ENCODE measurements at places on chromosomes 1 and 21.

GRCh38 chr1:9248341-9249262 lies 14.0 kb downstream of the H6PD start:
- no peak for DNase-seq

- no peak for DNase-seq
These were observed 70.6 kb downstream of the PTBP2 start for GRCh38 chr1:96792220-96792619.

DNA sequence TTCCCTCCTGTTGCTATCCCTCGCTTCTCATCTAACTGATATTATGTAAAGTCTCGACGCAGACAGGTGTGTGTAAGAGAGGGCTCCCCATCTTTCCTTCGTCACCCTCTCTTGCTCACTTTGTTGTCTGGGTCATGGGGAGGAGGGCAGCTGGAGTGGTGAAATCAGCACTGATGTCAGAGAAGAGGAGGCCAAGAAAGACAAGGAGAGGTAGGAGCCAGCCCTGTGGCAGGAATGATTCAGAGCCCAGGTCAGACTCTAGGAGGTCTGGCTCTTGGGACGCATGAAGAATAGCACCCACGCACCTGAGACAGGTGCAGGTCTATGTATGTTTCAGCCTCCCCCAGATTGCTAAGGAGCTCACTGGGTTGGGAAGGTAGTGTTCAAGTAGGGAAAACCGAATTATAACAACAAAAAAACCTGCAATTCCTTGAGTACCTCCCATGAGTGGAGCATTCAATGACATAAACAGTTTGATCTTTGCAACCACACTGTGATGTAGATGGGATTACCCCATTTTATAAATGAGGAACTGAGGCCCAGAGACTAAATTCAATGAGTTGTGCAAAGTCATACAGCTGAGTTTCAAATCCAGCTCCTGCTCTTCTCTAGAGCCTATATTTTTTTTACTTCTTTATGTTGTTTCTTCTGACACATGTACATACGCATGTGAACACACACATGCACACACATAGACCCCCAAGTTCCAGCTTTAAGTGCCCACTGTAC lies 10.4 kb downstream of the NUAK2 start:
- no peak for DNase-seq

DNA sequence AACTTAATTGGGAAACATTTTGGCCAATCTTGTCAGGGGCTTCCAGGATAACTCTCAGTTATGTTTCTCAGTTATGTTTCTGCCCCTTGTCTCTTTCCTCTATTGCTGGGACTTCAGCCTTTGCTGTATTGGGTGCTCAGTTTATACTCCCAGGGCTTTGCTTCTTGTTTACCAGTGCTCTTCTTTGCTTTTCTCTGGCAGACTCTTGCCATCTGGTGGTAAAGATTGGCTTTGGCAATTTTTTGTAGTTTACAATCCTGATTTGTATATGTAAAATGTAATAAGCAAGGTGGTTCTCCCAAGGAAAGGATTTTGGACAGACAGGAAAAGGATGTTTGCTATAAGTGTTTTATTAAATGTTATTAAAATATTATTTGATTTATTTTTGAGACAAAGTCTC lies 37.9 kb downstream of the FABP3 start:
- DNase-seq: peak; percentile 33

- DNase-seq: no peak
These were observed 106.1 kb downstream of the CC2D1B start for GRCh38 chr1:52259886-52260285.

GRCh38 chr21:44783020-44783696 lies 18.5 kb downstream of the UBE2G2 start:
- no peak for DNase-seq

DNA sequence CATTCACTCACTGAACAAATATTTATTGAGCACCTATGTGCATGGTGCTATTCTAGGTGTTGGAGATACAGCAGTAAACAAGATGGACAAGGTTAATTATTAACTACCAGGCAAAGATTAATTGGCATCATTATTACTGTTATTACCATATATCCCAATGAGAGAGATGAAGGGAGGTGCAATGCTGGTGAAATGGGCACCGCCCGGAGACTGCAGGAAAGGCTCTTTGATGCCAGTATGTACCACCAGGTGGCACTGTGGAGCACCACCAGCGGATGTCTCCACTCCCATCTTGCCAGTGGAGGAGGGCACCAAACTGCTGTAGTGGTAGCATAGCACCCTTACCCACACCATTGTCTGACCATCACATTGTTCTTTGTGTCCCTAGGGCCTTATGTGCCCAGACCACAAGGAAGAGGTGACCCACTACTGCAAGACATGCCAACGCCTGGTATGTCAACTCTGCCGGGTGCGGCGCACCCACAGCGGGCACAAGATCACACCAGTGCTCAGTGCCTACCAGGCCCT lies 3.0 kb downstream of the TRIM46 start:
- peak; percentile 93 for DNase-seq

- DNase-seq: no peak
These were observed 56.1 kb upstream of the MRPS6 start for GRCh38 chr21:34017039-34017961.

DNA sequence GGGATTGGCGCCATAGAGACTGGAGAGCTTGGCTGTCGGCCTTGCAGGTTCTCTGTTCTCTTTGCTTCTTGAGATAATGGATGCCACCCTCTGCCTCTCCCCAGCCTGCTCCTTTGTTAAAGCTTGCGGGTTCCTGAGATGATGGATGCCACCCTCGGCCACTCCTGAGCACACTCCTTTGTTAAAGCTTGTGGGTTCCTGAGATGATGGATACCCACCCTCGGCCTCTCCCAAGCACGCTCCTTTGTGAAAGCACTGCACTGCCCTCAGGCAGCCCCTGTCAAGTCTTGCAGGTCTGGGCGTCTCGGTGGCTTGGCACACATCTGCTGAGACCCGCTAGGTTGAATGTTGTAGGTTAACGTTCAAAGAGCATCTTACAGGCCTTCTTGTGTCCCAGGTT lies 76.5 kb downstream of the SCCPDH start:
- no peak for DNase-seq

- DNase-seq: peak; percentile 66
These were observed 29.2 kb upstream of the OR2B11 start for GRCh38 chr1:247487057-247487456.

GRCh38 chr1:98992844-98993243 lies 11.8 kb downstream of the PLPPR5 start:
- DNase-seq: no peak

- DNase-seq: no peak
These were observed 2.6 kb upstream of the GSTM4 start for GRCh38 chr1:109653306-109653705.

DNA sequence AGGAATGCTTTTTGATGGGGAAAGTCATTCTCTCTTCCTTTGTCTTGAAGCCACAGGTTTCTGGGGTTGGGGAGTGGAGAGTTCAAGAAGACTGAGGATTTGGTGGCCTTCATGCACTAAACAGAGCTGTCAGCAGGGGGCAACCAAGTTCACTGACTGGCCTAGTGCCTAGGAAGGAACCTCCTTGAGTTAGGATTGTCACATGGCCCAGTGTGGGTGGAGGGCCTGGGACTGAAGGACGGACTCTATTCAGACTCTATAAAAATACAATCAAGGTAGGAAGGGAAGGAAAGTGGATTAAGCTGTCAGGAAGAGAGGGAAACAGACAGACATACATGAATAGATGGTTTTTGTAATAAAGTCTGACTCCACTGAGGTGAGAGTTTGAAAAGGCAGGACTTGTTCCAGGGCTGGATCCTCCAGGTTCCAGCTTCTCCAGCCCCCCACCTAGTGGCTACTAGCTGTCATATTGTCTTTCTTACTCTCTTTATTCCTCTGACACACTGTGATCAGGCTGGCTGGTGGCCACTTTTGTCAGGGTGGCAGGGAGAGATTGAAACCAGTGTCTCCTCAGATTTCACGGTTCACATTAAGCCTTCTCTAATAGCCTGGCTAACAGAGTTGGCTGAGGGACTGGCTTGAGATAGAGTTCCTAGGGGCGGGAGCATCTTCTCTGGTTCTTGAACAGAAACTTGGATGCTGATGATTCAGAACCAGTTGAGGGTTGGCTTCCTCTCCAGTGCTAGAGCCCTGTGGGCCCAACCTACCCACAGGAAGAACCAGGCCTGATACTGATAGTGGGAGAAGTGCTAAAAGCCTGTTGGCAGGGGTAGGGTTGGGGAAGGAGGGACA lies 4.1 kb upstream of the SH3BGRL3 start:
- DNase-seq: peak; percentile 85

GRCh38 chr1:160993544-160994193 lies 27.3 kb downstream of the F11R start:
- DNase-seq: no peak

- no peak for DNase-seq
These were observed 37.5 kb downstream of the XCL2 start for GRCh38 chr1:168506204-168506819.

DNA sequence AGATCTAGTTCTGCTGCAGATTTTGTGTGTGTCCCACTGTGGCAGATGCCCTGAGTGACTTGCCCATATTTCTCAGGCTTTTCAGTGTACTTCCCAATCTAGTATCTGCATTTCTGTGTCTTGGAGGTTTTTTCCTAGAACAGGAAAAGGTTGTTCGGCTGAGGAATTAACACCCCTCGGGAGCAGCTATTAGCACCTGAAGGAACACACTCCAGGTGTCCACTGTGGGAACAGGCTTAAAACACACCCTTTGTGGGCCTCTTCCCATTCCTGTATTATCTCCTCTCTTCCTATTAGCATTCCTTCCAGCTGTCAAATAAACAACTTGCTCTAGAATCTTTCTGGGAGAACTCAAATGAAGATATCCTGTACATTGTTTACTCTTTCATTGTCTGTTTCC lies 178.3 kb downstream of the HMCN1 start:
- DNase-seq: peak; percentile 34

- DNase-seq: no peak
These were observed 23.9 kb upstream of the EPB41 start for GRCh38 chr1:28890435-28890834.

DNA sequence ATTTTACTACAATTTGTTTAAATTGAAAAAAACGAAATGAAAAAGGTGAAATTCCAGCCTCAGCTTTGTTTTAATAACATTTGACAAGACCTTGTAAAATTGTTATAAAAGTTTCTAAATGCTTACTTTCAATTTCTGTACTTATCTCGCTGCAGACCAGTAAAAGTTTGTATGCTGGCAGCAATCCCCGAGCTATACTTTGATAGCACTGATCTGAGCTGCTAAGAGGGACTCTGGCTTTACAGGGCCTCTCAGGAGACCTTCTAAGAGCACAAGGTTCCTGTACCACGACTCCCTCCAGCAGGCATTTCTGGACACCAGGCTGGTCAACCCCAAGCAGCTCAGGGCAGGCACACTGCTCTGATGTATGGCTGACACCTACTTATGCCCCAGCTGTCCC lies 13.1 kb downstream of the STMN1 start:
- no peak for DNase-seq

DNA sequence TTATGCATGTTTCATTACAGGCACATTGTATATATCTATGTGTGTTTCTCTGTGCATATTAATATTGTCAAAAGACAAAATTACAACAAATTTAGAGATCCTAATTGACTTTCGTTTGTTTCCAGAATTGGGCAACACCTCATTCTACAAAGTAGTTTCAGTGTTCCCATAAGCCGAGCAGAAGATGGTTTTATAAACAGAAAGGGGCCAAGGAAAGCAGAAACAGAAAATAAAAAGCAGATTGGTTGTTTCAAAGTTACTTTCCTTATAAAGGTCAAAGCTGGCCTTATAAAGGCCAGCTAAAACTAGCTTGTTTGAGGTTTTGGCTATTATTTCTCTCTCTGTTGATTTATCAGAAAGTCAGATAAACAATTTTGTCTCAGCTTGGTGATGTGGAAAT lies 116.2 kb upstream of the FGGY start:
- no peak for DNase-seq

GRCh38 chr1:21280011-21280471 lies 10.2 kb downstream of the ECE1 start:
- no peak for DNase-seq

- DNase-seq: no peak
These were observed 17.2 kb downstream of the KCNJ15 start for GRCh38 chr21:38273745-38274542.

GRCh38 chr1:159945483-159946241 lies at the start of gene IGSF9:
Gene IGSF9, minus strand, starts transcription at chr1:159945613. Its CDS starts 2,159 bp downstream, at chr1:159943454.
- DNase-seq: peak; percentile 97

GRCh38 chr1:12031039-12031980 lies 12.0 kb downstream of the MIIP start:
- peak; percentile 76 for DNase-seq

GRCh38 chr1:201444792-201445191 lies 23.3 kb upstream of the TNNI1 start:
- DNase-seq: no peak

DNA sequence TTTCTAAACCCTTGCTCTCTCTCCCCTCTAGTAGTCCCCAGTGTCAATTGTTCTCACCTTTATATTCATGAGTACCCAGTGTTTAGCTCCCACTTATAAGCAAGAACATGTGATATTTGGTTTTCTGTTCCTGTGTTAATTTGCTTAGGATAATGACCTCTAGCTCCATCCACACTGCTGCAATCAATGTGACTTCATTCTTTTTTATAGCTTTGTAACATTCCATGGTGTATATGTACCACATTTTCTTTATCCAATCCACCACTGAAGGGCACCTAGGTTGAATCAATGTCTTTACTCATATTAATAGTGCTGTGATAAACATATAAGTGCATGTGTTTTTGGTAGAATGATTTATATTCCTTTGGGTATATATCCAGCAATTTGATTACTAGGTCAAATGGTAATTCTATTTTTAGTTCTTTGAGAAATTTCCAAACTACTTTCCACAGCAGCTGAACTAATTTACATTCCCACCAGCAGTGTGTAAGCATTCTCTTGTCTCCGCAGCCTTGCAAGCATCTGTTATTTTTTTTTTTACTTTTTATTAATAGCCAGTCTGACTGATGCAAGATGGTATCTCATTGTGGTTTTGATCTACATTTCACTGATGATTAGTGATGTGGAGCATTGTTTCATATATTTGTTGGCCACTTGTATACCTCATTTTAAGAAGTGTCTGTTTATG lies 277.8 kb downstream of the LTN1 start:
- DNase-seq: no peak

GRCh38 chr1:94737124-94737998 lies 82.8 kb upstream of the SLC44A3 start:
- DNase-seq: no peak

GRCh38 chr1:1020000-1020404 lies at the start of gene AGRN:
Gene AGRN, plus strand, starts transcription at chr1:1020120. Its CDS starts 53 bp downstream, at chr1:1020173.
- peak; percentile 73 for DNase-seq

Data from iPS-NIHi11 (cell line).